ENCODE measurements at places on chromosomes 16 and 17.

DNA sequence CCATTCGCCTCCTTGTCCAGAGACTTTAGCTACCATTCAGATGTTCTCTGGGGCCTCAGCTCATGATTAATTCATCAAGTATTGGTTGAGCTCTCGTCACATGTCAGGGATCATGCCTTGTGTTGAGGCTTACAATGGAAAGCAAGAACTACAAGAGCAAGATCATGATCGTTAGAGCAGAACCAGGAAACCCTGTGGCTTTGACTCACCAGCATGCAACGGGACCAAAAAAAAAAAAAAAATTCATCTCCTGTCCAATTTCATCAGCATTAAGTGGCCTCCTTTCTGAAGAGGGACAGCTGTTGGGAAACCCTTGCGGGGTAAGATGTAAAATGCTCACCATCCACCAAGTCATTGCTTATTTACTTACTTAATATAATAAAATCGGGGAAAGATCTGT, 12.1 kb upstream of the USP10 start:
- no peak for DNase-seq

DNA sequence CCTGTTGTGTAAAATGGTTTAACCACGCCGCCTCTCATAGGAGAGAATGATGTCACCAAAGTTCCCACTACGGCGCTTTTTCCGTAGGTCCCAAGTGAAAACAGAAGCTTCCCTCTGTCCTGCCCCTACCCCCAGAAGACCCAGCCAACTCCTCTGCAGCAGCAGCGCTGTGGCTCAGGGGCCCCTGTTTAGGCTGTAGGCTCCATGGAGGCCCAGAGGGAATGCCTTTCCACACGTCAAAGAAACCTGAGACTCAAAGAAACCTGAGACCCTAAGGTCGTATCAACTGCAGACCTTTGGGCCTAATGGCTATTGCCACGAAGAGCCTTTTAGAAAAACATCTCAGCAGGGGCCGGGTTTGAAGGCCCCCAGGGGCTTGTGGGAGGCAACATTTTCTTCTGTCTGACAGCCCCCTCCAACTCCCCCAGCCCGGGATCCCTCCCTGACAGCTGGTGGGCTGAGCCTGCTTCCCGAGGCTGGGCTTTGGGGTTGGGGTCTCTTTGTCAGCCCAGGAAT, 43.1 kb upstream of the MEAK7 start:
- no peak for DNase-seq

DNA sequence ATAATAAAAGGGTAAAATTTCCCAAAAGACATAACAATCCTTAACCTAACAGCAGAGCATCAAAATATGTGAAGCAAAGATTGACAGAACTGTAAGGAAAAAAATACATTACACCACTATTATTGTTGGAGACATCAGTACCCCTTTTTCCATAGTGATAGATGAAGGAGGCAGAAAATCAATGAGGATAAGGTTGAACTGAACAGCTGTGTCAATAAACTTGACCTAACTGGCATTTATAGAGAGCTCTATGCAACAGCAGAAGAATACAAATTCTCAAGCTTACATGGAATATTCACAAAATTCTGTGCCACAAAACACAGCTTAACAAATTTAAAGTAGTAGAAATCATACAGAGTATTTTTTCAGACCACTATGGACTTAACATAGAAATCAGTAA, 195.0 kb upstream of the ELAC2 start:
- no peak for DNase-seq

DNA sequence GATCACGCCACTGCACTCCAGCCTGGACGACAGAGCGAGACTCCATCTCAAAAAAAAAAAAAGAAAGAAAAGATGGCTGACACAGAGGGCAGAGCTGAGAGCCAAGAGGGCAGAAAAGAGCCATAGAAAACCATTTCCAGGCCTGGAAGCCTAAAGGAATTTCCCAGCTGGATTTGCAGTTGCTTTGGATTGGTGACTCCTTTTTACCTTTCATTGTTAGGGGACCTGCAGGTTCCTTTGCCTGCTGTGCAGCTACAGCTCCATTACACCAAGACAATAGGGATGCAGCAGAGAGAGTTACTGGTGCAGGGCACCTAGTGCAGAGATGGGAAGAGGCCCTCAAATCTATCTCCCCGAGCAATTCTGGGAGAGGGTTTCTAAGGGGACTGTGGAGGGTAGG, 18.4 kb downstream of the ZNF668 start:
- DNase-seq: no peak

GRCh38 chr17:3768769-3769168, 32.2 kb downstream of the ITGAE start:
- no peak for DNase-seq

GRCh38 chr16:81797443-81797842, 18.4 kb downstream of the PLCG2 start:
- DNase-seq: no peak

GRCh38 chr17:7652388-7653356, 1.9 kb downstream of the ATP1B2 start:
- no peak for DNase-seq

- DNase-seq: no peak
Observed at GRCh38 chr17:29179232-29180033, 765 bp downstream of the MYO18A start.

DNA sequence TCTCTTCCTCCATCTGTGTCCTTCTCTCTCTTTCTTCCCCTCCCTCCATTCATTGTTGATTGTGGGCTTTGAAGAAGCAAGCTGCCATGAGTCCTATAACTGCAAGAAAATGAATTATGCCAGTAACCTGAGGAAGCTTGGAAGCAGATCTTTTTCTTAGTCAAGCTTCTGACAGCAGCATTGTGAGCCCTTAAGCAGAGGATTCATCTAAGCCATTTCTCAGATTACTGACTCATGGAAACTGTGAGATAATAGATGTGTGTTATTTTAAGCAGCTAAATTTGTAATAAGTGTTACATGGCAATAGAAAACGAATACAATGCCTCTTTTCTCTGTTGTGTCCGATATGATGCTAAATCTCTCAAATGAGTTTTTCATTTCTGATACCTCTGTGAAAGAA, 1109.7 kb downstream of the CDH11 start:
- DNase-seq: no peak

DNA sequence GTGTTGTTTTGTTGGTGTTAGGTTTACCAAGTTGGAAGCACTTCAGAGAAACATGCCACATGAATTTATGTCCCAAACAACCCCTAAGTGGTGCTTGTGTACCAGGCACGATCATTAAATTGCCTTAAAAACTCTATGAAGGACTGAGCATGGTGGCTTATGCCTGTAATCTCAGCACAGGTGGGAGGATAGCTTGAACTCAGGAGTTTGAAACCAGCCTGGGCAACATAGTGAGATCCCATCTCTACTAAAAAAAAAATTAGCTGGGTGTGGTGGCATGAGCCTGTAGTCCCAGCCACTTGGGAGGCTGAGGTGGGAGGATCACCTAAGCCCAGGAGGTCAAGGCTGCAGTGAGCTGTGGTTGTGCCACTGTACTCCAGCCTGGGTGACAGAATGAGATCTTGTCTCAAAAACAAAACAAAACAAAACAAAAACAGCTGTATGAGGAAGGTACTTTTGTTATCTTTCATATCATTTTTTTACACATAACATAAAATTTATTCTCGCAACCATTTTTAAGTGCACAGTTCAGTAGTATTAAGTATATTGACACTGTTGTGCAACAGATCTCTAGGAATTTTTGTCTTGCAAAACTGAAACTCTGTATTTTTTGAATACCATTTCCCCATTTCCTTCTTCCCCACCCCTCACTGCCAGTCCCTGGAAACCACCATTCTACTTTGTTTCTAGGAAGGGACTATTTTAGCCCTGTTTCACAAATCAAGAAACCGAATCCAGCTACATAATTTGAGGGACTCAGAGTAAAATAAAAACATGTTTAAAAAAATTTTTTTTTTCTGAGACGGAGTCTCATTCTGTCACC, 14.3 kb upstream of the RBBP6 start:
- no peak for DNase-seq

- no peak for DNase-seq
Observed at GRCh38 chr16:9425236-9425635, 333.8 kb downstream of the HAPSTR1 start.

- DNase-seq: no peak
Observed at GRCh38 chr16:48531011-48531962, 78.7 kb downstream of the N4BP1 start.

- no peak for DNase-seq
Observed at GRCh38 chr17:11122908-11123307, 118.1 kb upstream of the SHISA6 start.

GRCh38 chr17:1074886-1075605, 78.1 kb downstream of the TIMM22 start:
- no peak for DNase-seq

DNA sequence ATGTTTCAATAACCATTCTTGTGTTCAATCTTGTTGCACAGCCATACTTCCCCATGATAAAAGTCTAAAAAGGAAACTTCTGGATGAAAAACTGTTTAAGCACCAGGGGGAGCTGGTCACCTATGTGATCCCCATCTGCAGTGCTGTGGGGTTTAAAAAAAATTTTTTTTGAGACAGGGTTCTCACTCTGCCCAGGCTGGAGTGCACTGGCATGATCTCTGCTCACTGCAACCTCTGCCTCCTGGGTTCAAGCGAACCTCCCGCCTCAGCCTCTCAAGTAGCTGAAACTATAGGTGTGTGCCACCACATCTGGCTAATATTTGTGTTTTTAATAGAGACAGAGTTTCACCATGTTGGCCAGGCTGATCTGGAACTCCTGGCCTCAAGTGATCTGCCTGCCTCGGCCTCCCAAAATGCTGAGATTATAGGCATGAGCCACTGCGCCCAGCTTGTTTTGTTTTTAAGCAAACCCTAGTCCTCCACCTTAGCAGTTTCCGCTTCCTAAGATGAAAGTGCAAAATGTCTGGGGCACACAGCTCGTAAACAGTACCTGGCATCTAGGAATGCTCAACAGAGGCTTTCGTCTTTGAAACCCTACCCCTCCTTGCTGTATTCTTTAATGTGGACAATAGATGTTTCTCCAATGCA, 25.4 kb downstream of the DNAJA2 start:
- peak; percentile 59 for DNase-seq

DNA sequence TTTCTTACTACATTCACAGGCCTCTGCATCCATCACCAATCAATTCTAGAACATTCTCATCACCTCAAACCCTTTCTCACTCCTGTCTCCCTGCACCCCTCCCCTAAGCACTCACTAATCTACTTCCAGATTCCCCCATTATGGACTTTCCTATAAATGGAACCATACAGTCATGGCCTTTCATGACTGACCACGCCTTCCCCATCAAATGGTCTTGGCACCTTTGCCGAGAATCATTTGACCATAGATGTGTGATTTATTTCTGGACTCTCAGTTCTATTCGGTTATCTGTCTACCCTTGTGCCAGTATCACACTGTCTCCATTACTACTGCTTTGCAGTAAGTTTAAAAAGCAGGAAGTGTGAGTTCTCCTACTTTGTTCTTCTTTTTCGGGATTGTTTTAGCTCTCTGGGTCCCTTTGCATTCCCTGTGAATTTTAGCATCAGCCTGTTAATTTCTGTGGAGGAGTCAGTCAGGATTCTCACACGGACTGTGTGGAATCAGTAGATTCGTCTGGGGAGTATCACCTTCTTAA, 27.5 kb downstream of the GTF3C1 start:
- no peak for DNase-seq

DNA sequence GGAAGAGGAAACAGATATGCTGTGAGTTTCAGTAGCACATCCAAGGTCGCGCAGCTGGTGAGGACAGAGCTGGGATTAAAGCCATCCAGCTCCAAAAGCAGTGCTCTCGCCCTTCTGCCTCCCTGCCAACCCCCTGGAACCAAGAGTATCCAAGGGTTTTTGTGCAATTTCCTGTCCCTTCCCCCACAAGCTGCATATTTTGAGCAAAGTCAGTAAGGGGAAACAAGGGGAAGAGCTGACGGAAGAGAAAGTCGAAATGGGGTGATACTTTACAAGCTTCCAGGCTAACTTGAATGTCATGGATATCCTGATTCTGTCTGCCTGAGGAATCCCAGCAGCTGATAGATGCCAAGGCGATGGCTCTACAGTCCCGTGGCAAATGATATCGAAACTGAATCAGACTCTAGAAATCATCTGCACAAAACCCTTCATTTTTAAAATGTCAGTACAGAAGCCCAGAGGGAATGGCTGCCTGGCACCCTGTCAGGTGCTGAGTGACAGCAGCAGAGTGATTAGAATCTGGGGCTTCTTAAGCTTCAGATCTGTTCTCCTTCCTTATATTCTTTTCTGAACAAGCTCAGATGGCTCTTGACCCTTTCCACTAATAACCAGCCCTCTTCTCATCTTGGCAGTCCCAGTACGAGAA, 42.9 kb upstream of the TEKT3 start:
- no peak for DNase-seq

DNA sequence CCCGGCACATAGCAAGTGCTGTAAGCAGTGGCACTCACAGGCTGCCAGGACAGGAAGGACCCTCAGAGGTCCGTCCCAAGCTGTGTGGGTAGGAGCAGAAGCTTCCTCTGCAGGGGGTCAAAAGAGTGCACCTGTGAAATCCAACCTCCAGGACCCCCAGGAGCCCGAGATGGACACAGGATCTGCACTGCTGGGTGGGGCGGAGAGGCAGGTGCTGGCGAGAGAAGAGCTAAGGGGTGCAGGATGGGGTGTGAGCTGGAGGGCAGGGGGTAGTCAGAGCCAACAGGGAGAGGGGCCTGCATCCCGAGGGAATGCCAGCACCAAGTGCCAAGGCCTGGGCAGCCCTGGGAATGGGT, 650 bp upstream of the AANAT start:
- DNase-seq: no peak

GRCh38 chr17:51435641-51436091, 175.3 kb downstream of the UTP18 start:
- DNase-seq: peak; percentile 62

DNA sequence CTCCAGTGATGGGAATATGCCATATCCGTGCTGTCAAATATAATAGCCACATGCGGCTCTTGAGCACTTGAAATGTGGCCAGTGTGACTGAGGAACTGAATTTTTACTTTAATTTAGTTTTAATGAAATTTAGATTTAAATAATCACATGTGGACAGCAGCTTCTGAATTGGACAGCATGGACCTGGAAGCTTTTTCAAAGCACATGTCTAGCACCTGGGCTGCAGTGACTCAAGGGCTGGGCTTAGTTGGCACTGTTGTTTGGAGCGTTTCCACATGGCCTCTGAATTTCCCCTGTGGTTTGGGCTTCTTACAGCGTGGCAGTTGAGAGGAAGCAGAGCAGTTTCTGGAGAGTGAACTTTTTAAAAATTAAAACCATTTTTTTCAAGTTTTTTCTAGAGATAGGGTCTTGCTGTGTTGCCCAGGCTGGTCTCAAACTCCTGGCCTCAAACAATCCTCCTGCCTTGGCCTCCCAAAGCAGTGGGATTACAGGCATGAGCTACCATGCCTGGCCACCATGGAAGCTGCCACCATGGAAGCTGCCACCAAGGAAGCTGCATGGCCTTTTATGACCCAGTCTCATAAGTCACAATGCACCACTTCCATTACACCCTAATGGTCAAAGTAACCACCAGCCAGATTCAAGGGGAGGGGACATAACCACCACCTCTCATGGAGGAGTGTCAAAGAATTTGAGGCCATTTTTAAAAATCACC, 6.7 kb upstream of the TOB1 start:
- DNase-seq: peak; percentile 61

GRCh38 chr16:58333985-58334384, 39.2 kb upstream of the PRSS54 start:
- DNase-seq: no peak

- peak; percentile 0 for DNase-seq
Observed at GRCh38 chr16:19294156-19294649, 8.7 kb downstream of the CLEC19A start.
